ENCODE measurements at places on chromosomes 7 and 10. TPM values are rescaled to one million over a fixed set of nuclear protein-coding genes. Genes with fewer than 3 reads are reported as not detected.

DNA sequence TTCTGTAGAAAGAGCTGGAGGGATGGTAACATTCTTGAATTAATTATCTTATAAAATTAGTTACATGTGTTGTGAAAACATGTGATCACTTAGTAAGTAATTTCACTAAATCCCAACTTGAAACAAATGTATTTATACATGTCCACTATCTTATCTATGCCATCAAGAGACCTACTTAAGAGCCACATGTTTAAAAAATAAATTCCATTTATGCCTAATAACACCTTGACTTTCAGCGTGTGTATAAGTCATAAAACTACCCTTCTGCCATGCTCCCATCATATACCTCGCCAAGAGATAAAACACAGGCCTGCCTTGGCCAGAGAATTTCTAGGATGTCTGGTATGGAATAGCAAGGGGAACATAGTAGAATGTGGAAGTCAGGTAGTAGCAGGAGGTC lies 37.3 kb downstream of the LIPJ start:
- H3K27me3 ChIP-seq, result peaks cover 8% of the 10 kb centered on the region
- DNase-seq, result no peak
- H3K36me3 ChIP-seq, result no peaks in the 10 kb centered on the region
- H3K4me1 ChIP-seq, result no peaks in the 10 kb centered on the region

DNA sequence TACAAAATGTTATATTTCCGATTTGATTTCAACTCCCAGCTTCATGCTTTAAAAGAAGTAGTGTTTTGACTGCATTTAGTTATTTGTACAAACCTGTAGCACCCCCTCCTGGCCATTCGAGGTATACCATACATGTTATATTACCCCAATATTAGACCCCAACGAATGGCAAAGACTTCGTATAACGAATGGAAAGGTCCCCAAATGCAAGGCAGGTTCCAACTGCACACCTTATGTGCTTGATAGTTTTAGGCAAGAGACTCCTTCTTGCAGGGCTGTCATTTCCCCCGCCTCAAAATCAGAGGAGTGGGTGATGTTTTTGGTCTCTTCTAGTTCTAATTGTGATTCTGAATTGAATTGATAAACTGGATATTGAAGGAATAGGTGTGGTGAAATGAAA lies 101.1 kb upstream of the TARP start:
- peaks cover 13% of the 10 kb centered on the region for H3K4me1 ChIP-seq
- peaks cover 18% of the 10 kb centered on the region for H3K36me3 ChIP-seq
- H3K27me3 ChIP-seq, result no peaks in the 10 kb centered on the region
- no peak overlapping the region for H3K4me3 ChIP-seq

DNA sequence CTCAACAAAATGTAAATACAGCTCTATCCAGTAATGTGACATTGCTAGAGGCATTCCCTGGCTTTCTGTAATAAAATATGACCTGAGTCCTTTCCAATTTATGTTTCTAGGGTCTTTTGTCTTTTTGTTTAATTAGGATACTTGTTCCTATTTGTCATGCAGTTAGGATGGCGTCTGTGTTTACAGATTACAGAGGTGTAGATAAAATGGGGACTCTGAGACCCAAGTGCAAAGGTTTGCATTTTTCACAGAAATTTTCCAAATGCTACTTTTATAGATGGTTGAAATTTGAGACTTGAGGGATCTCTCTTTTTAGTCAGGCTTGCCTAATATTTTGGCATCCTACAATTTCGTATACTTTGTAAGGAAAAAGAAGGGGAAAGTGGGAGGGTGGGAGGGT lies 332.4 kb downstream of the PTEN start:
- peaks cover 3% of the 10 kb centered on the region for H3K27me3 ChIP-seq
- peaks cover 2% of the 10 kb centered on the region for H3K36me3 ChIP-seq
- no peak overlapping the region for H3K4me3 ChIP-seq
- no peak for DNase-seq

GRCh38 chr7:108345710-108346336 lies 110.4 kb downstream of the NRCAM start:
- no peak for DNase-seq
- H3K27ac ChIP-seq, result no peak overlapping the region
- no peaks in the 10 kb centered on the region for H3K4me1 ChIP-seq
- no peaks in the 10 kb centered on the region for H3K27me3 ChIP-seq
- H3K4me3 ChIP-seq, result no peak overlapping the region

- H3K27ac ChIP-seq, result no peak overlapping the region
- no peak for DNase-seq
- no peaks in the 10 kb centered on the region for H3K4me1 ChIP-seq
- no peaks in the 10 kb centered on the region for H3K36me3 ChIP-seq
- H3K27me3 ChIP-seq, result peaks cover 7% of the 10 kb centered on the region
- H3K4me3 ChIP-seq, result no peak overlapping the region
These were observed 35.5 kb upstream of the CABCOCO1 start for GRCh38 chr10:61627266-61627665.

- H3K27ac ChIP-seq, result no peak overlapping the region
- H3K4me3 ChIP-seq, result peak overlapping the region; percentile 39
- no peak for DNase-seq
- peaks cover 28% of the 10 kb centered on the region for H3K36me3 ChIP-seq
These were observed 2.6 kb downstream of the PSMG3 start for GRCh38 chr7:1567049-1567771.

DNA sequence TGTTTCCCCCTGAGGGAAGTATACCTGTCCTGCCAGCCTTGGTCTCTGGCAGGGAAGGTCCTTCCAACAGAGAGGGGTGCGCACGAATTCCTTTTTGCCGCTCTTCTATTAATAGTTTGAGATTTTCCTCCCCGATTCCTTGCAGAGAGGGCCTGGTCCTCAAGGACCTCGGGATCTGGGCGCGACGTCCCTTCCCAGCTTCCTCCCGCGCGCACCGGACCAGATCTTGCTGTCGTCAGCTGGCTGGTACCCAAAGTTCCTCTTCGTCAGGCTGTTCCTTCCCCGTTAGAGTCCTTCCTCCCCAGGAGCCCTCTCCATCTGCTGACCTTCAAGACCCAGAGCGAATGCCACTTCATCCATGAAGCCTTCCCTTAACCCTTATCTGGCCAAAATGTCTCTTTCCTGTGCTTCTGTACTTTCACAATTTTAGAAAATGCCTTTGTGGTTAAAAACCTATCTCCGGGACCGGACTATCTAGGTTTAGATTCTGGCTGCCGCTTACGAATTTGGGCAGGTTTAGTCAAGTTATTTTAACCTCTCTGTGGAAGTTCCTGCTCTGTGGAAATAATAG lies 851 bp upstream of the GOT1 start:
- DNase-seq, result no peak
- peak overlapping the region; percentile 100 for H3K4me3 ChIP-seq
- H3K4me1 ChIP-seq, result peaks cover 25% of the 10 kb centered on the region

GRCh38 chr7:130205084-130205947 lies at the start of gene TMEM209:
TSS of gene TMEM209 (minus strand) at chr7:130205406. CDS start at chr7:130205375, 31 bp downstream.
- H3K36me3 ChIP-seq, result peaks cover 34% of the 10 kb centered on the region
- H3K4me1 ChIP-seq, result peaks cover 18% of the 10 kb centered on the region
- H3K4me3 ChIP-seq, result peak within 1 kb of the TSS; percentile 99
- DNase-seq, result peak; percentile 95

DNA sequence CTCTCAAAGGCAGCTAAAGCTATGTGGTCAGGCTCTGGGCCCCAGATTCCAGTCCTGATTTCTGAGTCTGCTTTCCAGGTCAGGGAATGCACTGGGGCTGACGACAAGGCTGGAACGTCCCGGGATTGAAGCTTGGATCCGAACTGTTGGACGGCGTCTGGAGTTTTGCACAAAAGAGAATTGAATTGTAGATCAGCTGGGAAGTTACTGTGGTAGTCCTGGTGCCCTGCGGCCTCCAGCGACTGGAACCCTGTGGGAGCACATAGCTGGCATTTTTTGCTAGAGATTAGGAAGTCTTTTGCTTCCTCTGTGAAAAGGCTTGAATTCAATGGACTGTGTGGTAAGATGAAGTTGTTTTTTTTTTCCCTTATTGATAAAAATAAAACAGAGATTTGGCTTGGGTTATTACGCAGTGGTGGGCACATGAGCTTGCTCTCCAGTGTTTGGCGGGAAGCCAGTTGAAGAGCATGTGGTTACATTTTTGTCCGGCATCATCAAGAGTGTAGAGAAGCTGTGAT lies at the start of gene HK1:
TSS of gene HK1 (plus strand) at position 51 of the 518 bp plus-strand sequence.
- H3K36me3 ChIP-seq, result no peaks in the 10 kb centered on the region
- no peak for DNase-seq
- H3K4me3 ChIP-seq, result no peak within 1 kb of the TSS

MOGAT3 gene
- not detected for total RNA-seq

SLC18A2 gene
- not detected for total RNA-seq

INA gene
- total RNA-seq, result 0.87 TPM

MALSU1 gene
- 83.6 TPM for total RNA-seq

LLCFC1 gene
- not detected for total RNA-seq
